Foreskin keratinocyte (primary cell): ENCODE measurements at places on chromosomes 1 and 21. TPM values are rescaled to one million over a fixed set of nuclear protein-coding genes. Genes with fewer than 3 reads are reported as not detected.

GRCh38 chr1:15325375-15326085 lies 78.5 kb downstream of the FHAD1 start:
- no peak for DNase-seq

GRCh38 chr1:78387201-78387600 lies 103.6 kb upstream of the PTGFR start:
- no peak for DNase-seq

DNA sequence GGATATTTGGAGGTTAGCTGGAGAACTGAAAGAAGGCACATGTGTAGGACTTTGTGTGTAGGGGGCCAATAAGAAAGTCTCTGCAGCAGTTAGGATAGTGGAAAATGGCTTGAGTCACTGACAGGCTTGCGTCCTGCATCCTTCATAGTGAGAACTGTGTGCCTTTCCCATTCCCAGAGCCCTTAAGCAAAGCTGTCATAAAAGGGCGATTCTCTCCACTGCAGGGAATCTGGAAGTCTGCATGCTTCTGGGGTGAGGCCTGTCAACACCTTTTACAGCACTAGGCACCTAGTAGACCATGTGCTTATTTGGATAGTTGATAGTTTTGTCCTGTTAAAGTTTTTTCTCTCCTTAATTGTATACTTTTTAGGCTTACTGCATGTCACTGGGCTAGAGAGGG lies 39.4 kb upstream of the MACF1 start:
- no peak for DNase-seq

- no peak for DNase-seq
Observed at GRCh38 chr21:38825269-38825668, 19.5 kb downstream of the ETS2 start.

- peak; percentile 84 for DNase-seq
Observed at GRCh38 chr1:192805832-192806323, 3.0 kb upstream of the RGS2 start.

DNA sequence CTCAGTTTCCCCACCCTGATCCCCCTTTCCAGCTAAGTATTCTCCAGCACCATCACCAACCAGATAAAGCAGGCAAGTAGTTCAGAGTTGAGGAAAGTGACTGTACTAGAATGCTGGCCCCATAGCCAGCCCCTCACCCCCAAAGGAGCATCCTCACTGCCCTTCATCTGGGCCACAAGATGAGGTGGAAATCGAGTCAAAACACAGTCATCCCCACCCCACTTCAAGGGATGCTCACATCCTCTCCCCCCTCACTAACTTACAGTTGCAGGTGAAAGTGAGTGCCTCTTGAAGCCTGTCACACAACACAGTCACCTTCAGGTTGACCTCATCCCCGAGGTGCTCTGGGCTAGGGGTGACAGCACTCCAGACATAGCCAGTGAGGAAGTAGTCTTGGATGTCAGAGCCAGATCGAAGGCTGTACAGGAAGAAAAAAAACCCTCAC lies 30.4 kb downstream of the PIK3C2B start:
- DNase-seq, result no peak

DNA sequence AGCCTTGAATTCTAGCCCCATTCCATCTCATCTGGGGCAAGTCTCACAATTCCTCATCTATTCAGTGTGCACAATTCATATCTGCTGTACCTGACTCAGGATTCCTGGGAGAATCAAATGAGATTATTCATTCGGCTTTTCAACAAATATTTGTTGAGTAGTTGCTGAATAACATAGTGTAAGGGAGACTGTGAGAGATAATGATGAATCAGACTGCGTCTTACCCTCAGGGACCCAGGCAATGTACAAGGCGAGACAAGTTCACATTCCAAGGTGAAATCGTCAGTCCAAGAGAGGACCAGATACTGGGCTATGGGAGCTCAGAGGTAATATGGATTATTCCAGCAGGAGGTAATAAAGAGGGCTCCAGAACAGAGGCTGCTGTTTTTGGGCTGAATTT lies 67.8 kb upstream of the SMYD2 start:
- DNase-seq, result peak; percentile 99

GRCh38 chr21:9763306-9763705 lies 758.1 kb upstream of the TPTE start:
- no peak for DNase-seq

DNA sequence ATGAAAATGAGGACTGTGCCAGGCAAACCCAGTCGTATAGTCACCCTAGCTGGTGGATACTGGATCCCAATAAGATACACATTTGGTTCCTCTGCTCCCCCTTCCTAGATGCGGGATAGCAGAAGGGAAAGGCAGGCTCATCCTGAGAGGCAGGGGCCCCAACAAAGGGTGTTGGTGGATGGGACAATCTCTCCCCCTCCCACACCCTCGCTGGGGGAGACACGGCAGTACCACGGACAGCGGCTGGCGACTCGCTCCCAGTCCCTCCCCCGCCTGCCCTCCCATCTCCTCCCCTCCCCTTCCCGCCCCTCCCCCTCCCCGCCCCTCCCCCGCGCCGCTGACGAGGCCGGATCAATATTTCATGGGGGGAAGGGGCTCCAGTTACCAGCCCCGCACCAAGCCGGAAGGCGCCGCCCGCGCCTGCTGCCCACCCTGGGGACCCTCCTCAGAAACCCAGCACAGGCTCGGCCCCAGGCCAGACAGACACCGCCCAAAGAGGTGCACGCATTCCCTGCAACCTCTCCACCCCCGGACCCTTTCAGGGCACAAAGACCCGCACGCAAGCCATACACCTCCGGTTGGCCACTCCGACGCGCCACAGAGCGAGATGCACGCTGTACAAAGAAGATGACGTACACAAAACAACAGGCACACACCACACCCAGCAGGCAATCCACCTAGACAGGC lies 11.5 kb downstream of the RIMS3 start:
- no peak for DNase-seq

GRCh38 chr1:246066573-246066972 lies 440.5 kb downstream of the SMYD3 start:
- no peak for DNase-seq

DNA sequence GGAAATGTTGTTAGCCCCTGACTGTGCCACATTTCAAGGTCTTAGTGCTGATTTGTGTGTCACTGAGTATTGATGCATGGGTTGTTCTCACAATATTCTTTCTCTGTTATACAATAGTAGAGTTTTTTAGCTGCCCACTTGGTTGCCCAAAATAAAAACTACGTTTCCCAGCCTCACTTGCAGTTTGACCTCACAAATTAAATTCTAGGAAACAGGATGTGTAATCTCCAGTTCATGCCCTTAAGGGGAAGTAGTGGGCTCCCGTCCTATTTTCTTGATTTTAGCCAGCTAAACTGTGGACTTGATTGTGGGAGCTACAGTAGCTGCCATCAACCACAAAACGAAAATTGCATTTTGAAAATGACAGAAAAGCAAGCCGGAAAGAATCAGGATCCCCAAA lies 27.3 kb upstream of the LAMC1 start:
- no peak for DNase-seq

DNA sequence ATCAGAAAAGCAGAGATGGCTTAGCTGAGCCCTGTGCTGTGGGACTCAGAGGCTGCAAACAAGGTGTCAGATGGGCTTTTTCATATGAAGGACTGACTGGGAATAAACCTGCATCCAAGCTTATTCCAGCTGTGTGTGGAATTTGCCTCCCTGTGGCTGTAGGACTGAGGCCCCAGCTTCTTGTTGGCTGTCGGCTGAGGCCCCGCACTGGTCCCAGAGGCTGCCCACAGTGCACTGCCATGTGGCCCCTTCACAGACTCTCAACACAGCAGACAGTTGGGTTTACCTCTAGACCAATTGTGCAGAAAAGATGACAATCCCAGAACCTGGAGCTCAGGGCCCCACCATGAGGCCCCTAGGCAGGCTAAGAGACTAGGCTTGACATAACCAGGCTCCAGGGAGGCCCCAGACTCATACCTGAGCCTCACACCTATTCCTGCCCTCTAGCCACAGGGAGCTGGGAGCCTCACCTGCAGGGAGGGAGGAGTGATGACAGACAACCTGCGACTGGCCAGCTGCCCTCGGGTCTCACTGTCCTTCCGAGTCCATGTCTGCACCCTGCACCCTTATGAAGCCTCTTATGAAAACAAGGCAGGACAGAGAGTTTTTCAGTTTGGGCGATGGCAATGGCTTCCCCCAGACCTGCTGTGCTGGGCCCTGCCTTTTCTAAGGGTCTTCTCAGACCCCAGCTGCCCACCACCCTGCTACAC lies 615.5 kb downstream of the NPHP4 start:
- no peak for DNase-seq

FNDC10 gene
- total RNA-seq, result 7.1 and 7.2 TPM in 2 replicates

FGR gene
- not detected in 2 replicates for total RNA-seq

BCL10 gene
- total RNA-seq, result 49.4 and 52.0 TPM in 2 replicates

PDE4B gene
- not detected in 2 replicates for total RNA-seq

C1QA gene
- total RNA-seq, result not detected in 2 replicates
